ENCODE measurements at places on chromosomes 5 and 9.

DNA sequence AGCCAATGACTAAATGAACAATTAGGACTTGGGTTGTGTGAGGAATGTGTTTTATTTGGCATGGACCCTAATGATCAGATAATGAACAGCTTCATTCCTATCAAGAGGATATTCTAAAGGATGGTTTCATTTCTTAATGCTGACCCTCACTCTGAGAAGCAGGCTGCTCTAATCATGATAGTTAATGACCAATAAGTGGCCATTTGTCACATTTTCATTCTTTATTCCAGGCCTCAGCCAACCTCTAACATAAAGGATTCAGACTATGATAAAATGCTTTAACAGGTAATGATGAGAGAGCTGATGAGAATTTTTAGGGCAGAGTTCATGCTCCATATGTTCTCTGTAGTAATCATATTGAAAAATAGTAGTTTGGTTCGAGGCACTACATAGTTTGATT lies 301.5 kb upstream of the ARRDC3 start:
- no peak for DNase-seq

DNA sequence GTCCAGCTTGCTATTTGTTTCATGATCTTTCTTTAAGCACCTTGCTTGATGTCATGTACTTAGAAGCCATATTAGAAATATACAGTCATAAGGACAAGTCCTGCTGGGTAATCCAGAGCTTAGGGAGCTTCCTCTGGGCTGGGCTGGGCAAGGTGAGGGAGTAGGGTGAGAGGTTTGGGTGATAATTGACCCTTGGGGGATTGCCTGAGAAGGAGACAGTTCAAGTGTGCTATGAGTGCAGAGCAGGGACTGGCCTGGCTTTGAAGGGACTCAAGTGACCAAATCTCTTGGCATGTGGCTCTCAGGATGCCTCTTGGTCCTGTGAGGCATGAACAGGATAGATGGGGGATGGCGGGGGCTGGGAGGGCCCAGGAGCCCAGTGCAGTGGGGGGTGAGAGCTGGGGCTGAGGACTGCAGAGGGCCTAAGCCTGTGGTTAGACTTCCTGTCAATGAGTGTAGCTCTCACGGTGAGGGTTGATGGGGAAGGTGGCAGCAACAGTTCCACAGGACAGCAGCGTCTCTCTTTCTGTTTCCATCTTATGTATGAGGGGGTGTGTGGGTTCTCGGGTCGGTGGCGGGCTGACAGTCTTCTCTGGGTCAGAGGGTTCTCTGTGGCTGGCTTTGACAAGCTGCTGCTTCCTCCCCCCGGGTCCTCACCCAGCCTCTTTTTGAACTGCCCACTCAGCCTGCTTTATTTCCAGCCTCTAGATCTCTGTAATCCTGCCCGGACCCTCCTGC lies 53.5 kb downstream of the RGS3 start:
- DNase-seq = no peak

DNA sequence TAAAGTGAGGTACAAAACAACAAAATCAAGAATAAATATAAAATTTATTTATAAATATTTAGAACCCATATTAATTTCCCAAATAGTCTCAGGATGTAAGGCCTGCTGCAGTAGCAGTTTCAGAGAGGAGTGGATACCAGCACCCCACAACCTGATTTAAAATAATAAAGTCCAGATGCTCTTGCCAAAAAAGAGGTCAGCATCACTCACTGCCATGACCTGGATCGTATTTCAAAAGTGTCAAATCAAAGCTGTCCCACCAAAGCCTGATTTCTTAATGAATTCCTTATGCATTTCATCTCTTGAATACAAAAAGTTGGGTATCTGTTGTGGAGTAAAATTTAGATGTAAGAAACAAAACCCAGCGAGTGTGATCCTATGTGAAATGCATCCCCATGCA lies 58.0 kb upstream of the ROR2 start:
- DNase-seq = no peak

DNA sequence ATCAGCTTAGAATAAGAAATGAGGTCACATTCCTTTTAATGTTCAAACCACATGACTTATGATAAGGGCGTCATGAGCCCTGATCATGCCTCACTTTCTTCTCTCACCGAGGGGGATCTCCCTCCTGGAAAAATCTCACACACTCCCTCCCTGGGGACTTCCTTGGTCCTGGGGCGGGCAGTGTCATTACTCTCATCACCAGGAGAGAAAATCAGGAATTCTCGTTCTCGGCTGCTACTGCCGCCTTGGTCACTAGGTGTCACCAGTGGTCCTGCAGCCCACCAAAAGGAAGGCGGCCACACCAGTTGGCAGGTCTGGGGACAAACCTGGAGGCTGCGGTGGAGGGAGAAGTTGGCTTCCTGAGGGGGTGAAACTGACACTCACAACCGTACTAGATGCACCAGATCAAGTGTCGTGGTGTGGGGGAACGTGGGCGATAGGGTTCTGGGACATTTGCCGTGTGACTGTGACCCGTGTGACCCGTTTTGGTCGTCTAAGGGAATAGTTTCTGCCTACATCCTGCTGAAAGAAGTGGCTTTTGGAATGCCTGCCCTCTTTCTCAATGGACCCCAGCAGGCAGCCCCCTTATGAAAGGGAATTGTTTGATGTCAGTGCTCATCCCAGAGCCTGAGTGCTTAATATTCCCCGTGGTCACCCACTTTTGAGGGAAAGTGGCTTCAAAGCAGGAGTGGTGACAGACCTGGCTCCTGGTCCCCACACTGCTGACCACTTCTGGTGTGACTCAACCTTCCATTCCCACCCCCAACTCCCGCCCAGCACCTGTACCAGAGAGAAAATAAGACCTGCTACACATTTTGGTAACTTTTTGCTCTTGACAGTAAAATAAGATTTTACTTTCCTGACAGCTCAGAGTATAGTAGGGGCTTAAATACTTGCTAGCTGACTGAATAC lies 63.2 kb downstream of the ACER2 start:
- peak; percentile 70 for DNase-seq

Measured in right cardiac atrium (tissue), 5 donors.